Lung (tissue), 17 donors: ENCODE measurements at places on chromosomes 6 and 20. TPM values are rescaled to one million over a fixed set of nuclear protein-coding genes. Genes with fewer than 3 reads are reported as not detected.

Gene ANKEF1
- 8.4 TPM for total RNA-seq

DNA sequence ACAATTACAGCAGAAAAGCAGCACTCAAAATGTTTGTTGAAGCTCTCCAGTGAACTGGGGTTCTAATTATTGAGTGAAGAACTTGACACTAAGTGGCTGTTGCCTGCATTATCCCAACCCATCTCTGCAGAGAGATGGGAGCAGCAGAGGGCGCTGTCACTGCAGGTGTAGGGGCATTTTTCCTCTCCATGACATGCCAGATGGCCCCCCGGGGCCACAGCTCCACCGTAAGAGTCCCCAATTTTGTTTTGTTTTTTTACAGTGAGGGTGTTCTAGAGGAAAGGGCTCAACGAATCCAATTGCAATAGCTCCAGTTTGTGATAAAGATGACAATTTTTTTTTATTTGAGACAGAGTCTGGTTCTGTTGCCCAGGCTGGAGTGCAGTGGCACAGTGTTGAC, 1.9 kb upstream of the FUCA2 start:
- DNase-seq: peak; percentile 41

Gene MEI4
- not detected for total RNA-seq

Gene GABRR1
- total RNA-seq: not detected

Gene TRIM39
- 11.7 TPM for total RNA-seq

Gene XKR7
- total RNA-seq: 0.03 TPM

GRCh38 chr20:22456109-22456508, 128.3 kb downstream of the FOXA2 start:
- no peak for DNase-seq
